H7 (cell line): ENCODE measurements at places on chromosomes 1 and 21. TPM values are rescaled to one million over a fixed set of nuclear protein-coding genes. Genes with fewer than 3 reads are reported as not detected.

KIAA1614 gene
- total RNA-seq, result 1.1 and 3.4 TPM in 2 replicates

TTLL7 gene
- 3.1 and 3.7 TPM in 2 replicates for total RNA-seq

HPDL gene
- total RNA-seq, result 87.5 and 134 TPM in 2 replicates

OR6F1 gene
- total RNA-seq, result not detected in 2 replicates

LRRC71 gene
- not detected in 2 replicates for total RNA-seq

AMPD1 gene
- total RNA-seq, result 0.10 TPM in 1 of 2 replicates, not detected in the other

TRAPPC3 gene
- 97.3 and 111 TPM in 2 replicates for total RNA-seq

GNAT2 gene
- total RNA-seq, result not detected in 2 replicates

C1orf185 gene
- total RNA-seq, result not detected in 2 replicates

TCHHL1 gene
- total RNA-seq, result not detected in 2 replicates

ANXA9 gene
- total RNA-seq, result 0.62 and 1.6 TPM in 2 replicates

F13B gene
- not detected in 2 replicates for total RNA-seq

HMGCL gene
- 35.8 and 53.1 TPM in 2 replicates for total RNA-seq

SEMA4A gene
- total RNA-seq, result 10.3 and 15.8 TPM in 2 replicates

DNA sequence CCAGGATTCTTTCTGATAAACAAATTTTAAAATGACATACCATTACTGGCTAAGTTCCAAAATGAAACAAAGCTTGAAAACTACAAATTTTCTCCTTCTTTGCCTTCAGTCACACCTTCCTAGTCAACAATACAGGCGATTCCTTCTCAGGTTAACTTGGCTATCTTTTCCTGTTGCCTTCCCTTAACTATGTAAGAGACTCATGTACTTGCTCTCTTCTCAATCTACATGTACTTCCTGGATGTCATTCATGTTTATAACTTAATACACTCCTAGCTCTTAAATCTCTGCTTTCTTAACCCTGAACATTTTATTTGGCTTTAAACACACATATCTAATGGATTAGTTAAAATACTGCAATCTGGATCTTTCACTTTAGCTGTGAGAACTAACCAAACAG, 97.0 kb downstream of the COQ8A start:
- DNase-seq, result no peak

- no peak for DNase-seq
These were observed 28.7 kb downstream of the NPHS2 start for GRCh38 chr1:179547021-179547535.

DNA sequence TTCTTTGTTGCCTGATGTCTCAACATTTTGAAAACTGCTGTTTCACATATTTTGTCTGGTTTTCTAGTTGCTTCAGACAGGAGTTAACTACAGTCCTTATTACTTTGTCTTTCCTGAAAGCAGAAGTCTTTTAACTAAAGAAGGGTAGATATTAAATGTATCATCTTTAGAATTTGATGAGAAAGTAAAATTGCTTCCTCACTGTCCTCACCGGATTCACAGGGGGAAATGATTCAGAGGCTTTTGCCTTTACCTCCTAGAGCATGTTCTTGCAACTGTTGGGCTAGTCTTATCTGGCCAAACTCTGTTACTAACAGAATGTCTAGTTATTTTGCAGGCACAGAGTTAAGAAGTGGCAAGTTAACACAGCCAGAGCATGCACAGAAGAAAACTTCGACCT, 107.2 kb upstream of the VAV3 start:
- DNase-seq, result no peak

DNA sequence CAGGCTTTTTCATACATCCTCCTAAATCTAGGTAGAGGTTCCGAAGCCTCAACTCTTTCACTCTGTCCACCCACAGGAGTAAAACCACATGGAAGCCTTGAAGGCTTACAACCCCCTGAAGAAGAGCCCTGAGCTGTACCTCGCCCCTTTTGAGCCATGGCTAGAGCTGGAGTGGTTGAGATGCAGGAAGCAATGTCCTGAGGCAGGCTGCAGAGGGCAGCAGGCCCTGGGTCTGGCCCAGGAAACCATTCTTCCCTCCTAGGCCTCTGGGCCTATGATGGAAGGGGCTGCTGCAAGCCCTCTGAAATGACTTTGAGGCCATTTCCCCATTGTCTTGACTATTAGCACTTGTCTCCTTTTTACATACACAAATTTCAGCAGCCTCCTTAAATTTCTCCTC, 1503.0 kb downstream of the KCNT2 start:
- DNase-seq, result no peak

DNA sequence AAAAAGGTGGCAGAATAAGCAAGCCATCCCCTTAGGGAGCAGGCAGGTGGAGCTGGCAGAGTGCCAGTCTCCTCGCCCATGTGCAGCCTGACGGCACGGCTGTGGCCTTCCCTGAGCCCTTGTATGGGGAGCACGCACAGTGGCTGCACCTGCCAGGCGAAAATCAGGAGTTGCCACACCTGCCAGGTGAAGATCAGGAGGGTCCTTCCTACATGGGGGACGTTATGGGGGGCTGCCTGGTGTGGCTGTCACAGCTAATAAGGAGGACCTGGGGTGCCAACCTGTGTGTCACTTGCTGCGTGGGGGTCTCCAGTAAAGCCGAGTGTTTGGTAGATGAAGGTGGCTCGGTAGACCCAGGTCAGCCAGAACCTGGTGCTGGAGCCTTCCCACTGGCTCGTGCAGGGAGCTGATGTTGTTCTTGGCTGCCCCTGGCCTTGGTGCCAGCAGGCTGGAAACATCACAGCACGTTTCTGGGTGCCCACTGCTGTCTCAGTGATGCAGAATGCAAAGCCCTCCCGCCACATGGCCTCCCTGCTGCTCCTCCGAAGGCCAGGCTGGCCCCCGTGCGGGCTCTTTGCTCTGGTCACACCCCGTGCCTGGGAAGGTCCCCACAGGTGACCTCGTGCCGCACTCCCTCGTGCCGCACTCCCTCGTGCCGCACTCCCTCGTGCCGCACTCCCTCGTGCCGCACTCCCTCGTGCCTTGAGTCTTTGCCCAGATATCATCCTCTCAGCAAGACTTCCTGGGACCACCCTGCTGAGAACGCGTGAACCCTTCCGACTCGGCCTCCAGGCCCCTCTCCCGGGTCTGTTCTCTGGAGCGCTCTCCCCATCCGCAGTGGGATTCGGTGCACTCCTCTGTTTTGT, 55.4 kb downstream of the SLC37A1 start:
- DNase-seq, result no peak

DNA sequence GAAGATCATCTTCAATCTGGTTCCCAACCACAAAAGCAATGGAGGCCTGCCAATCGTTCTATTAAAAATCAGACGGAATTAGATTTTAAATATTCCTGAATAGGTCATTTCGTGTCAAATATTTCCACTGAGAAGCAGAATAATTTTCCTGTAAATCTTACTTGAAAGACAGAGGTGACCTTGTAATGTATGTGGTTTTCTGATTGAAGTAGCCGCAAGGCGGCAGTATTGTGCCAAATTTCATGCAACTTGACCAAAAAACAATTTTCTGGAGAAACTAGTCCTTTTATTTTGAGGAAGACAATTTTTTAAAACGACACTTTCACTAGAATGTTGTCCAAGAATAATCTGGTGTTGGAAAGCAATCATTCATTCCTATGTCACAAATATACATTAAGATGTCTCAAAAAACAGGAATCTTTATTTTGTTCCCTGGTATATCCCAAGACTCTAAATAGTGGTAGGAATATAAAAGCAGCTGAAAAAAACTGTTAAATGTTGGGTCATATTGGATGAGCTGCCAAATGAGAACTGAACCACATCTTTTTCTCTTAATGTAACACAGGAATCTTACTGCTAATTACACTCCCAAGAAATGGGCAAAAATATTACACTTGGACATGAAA, 33.6 kb downstream of the SPAG17 start:
- peak; percentile 18 for DNase-seq

GRCh38 chr21:34077888-34078287, 4.5 kb downstream of the MRPS6 start:
- no peak for DNase-seq

- no peak for DNase-seq
These were observed 10.9 kb downstream of the AKNAD1 start for GRCh38 chr1:108845991-108846390.

GRCh38 chr1:174116042-174116441, 43.3 kb upstream of the RABGAP1L start:
- DNase-seq, result no peak

DNA sequence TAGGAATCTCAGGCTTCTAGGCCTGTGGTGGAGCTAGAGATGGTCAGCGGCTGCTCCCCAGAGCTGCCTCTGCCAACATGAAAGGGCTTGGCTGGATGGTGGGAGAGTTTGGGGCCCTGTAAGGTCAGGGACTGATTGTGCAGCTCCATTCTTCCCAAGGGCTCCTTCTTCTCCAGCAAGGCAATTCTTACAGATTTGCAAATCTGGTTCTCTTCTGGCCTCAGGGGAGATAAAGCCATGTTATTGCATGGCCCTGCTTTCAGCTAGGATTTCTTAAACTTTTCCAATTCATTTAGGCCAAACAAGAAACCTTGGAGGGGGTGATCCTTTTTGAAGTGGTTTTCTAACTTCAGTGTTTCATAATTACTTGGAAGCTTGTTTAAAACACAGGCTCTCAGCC, 213.4 kb downstream of the PRDM2 start:
- DNase-seq, result no peak

DNA sequence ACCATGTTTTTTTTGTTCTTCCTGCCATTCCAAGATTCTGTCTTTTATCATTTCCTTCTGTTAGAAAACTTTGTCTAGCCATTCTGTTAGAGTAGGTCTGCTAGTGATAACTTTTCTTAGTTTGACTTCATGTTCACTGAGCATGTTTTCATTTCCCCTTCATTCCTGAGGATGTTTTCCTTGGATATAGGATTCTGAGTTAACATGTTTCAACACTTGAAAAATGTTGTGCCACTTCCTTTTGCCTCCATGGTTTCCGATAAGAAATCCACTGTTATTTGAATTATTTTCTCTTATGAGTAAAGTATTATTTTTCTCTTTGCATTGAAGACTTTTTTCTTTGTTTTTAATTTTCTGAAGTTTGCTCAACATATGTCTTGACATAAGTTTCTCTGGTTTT, 66.7 kb downstream of the ATP1A1 start:
- DNase-seq, result no peak

- DNase-seq, result no peak
These were observed 89.3 kb upstream of the AKT3 start for GRCh38 chr1:243939167-243939848.

- DNase-seq, result no peak
These were observed 20.4 kb upstream of the FMOD start for GRCh38 chr1:203371288-203371687.

- no peak for DNase-seq
These were observed 767 bp downstream of the PDIK1L start for GRCh38 chr1:26112407-26112775.

GRCh38 chr1:163191301-163191700, 11.4 kb downstream of the RGS5 start:
- DNase-seq, result no peak

- no peak for DNase-seq
These were observed 100.6 kb upstream of the ACTL8 start for GRCh38 chr1:17654519-17654918.

- DNase-seq, result no peak
These were observed 198.4 kb downstream of the HHAT start for GRCh38 chr1:210527091-210527490.

GRCh38 chr1:41622859-41623732, 138.6 kb upstream of the EDN2 start:
- no peak for DNase-seq

DNA sequence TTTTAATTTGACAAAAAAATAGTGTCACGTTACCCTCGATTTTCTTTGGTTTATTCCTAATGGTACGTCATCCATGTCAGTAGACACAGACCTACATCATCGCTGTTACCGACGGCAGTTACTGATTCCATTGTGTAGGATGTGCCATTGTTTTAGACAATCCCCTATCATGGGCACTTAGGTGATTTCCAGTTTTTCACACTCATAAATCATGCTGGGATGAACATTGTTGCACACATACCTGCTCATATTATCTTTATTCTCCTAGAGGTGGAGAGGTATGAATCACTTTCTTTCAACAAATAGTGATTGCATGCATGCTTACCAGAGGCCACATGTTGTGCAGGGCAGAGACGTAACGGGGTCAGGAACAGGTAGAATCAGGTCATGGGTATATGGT, 79.7 kb upstream of the EFHD2 start:
- DNase-seq, result no peak

- no peak for DNase-seq
These were observed 225.2 kb upstream of the TNR start for GRCh38 chr1:175968486-175969172.

- no peak for DNase-seq
These were observed 21.9 kb downstream of the RAB3B start for GRCh38 chr1:51968632-51969031.

- peak; percentile 11 for DNase-seq
These were observed 370.3 kb upstream of the ADGRL2 start for GRCh38 chr1:81430236-81430938.

DNA sequence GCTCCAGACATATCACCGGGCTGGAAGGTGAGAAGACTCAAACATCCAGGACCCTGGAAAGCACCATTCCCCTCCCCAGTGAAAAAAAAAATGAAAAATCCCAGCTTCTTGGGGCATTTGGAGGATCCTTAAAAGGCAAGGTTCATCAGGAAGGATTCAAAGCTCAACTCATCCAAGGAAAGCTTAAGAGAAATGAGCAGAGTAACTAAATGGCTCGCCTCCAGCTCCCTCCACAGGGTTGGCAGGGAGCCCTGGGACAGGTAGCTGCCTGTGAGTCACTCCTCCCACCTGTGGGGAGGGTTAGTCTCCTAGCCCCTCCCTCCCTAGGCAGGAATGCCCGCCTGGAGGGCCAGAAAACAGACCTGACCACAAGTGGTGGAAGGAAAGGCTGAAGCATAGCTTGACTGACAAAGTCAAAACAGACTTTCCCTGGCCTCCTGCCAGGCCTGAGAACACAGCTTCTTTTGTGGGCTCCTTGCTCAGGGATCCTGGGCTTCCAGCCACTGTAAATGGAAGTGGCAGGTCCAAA, 712 bp upstream of the LAMB3 start:
- DNase-seq, result peak; percentile 85

- no peak for DNase-seq
These were observed 10.6 kb upstream of the SUMO3 start for GRCh38 chr21:44828362-44829056.

- no peak for DNase-seq
These were observed 11.5 kb downstream of the ATP1A4 start for GRCh38 chr1:160162931-160163330.

- DNase-seq, result no peak
These were observed 139.2 kb downstream of the CLIC6 start for GRCh38 chr21:34807881-34808568.
